ENCODE measurements at places on chromosomes 3 and 15. TPM values are rescaled to one million over a fixed set of nuclear protein-coding genes. Genes with fewer than 3 reads are reported as not detected.
A peak's percentile ranks its signal among the peaks of the same experiment; 100 is the strongest.

Gene ERC2
- 1.1 TPM for total RNA-seq

- no peak for DNase-seq
Measured at GRCh38 chr15:87736891-87737389, 519.6 kb downstream of the NTRK3 start.

Gene SOX14
- total RNA-seq = not detected

Gene KLHL40
- not detected for total RNA-seq

- no peak for DNase-seq
Measured at GRCh38 chr3:105362021-105362665, 4.6 kb upstream of the ALCAM start.

DNA sequence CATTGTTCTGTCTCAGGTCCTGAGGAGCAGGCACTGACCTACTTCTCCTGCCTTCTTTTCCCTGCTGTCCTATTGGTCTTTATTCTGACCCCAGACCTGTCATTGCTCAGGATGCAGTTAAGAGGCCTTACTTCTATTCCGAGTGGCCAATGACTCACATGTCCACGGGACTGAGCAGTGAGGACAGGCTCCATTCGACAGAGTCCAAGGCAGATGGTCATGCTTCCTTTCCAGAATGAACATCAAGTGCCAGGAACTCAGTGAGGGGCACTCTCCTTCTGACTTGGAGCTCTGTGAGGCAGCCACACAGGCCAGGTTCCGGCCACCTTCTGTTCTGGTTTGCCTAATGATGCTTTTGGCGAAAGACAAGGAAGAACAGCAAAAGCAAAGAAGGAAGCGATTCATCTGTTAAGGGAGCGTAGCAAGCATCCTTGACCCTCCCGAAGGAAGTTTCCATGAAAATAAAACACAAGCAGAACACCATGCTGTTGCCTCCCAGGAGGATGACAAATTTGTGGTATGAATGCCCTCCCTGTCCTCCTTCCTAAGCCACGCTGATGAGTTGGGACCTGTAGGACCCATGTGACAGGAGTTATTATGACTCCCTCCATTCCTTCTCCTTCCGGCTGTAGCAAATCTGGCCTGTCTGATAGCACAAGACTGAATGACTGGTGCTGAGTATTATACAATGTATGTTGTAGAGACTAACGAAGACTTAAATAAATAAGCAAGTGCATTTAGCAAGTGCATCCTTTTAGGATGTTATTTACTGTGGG is 14.4 kb upstream of the TPRG1 start:
- DNase-seq = no peak

DNA sequence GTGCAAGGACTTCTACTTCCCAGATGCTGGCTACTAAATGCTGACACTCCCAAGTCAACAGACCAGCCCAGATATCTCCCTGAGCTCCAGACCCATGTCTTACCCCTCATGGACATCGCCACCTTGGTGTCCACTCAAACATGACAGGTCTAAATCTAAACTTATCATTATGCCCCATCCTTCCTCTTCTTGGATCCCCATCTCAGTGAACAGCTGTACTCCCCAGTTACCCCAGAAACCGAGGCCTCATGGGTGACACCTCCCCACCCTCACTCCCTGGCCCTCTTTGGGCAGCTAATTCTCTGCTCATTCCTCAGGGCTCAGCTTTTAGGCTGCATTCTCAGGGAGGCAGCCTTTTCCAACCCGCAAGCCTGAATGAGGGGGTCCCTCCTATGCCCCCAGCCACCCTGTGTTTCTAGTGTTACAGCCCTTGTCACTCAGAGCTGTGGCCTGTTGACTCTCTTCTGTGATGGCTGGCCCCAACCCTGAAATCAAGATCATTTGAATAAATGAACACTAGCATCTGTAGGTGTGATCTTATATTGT is 5.4 kb downstream of the EHD4 start:
- DNase-seq = peak; percentile 38

DNA sequence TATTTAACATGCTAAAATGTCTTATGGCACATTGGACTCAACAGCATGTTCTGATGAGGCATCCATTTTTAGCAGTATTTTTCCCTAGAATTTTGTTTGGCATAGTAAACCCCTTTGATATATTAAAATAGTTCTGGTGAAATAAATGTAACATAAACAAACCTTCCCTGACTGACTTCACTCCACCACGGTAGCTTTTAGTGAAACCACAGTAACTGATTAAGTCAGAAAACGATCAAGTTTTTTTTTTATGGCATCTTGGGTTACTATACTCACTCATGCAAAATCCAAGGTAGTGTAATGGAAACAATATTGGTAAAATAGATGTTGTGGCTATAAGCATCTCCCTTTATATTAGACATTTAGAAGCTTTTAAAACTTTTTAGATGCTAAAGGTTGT is 2.8 kb downstream of the SERP1 start:
- no peak for DNase-seq

DNA sequence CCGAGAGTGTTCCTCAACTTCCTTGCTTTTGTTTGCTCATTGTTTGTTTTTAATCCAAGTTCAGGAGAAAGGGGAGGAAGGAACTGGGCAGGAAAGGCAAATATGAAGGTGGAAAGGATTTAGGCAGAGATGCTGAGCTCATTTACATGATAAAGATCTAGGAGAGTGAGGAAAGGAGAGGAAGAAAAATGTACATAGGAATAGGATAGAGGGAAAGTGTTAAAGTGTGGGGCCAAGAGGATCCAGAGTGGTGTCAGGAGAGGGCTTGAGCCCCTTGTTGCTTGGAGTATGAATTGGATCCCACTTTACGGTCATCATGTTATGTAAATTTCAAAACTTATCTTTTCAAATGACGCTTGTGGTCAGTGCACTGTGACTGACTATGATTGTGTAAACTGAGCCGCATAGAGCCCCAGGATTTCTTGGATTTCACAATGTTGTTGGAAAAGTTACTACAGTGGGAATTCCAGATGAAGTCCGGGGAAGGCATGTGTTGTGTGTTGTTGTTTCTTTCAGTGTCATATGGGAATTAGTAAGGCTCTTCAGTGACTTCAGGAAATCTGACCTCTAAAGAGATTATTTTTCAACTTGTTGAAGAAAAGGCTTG is 15.0 kb upstream of the PLD1 start:
- DNase-seq = no peak

DNA sequence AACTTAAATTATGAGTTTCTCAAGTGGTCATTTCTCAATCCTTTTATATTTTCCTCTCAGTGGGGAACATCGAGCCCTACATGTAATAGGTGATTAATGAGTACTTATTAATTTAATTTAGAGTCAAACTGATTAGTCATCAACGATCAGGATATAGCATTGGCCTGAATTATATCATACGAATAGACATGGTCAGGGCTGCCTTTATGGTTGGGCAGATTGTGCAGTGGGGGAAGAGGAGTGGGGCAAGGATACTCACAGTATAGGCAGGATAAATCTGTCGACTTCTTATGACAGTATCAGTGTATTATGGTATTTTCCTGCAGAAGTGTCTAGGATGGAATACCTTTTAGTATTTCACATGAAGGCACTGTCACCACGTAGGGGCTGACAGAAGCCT is 27.0 kb downstream of the C2CD4A start:
- DNase-seq = no peak

GRCh38 chr15:101536166-101536874 is 46.8 kb upstream of the PCSK6 start:
- peak; percentile 32 for DNase-seq

Gene GHSR
- not detected for total RNA-seq

DNA sequence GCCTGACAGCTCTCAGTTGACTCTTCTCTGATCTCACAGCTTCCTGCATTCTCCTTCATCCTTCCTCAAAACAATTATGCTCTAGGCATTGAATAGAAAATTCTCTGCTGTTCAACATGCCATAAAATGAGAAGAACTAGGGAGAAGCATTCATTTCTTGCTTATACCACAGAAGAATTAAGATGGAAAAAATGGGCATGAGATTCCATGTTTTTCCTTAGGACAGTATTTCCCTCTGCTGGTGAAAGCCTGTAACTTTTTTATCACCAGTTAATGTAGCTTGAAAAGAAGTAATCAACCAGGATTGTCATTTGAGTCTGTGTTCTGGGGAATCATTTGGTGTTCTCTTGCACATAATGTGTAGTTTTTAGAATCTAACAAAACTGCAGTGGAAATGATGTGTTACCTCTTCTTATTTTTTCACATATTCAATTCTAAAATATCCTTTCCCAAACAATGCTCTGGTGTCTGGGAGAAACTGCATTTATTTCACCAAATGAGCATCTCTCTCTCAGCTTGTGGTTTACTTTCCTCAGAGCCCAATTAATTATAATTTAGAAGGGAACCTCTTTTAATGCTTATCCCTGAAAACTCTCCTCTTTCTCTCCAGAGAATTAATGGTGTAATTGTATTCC is 92.8 kb upstream of the DCBLD2 start:
- no peak for DNase-seq

Gene WNT5A
- total RNA-seq = 152 TPM

Gene COLQ
- total RNA-seq = 6.1 TPM

Gene C3orf22
- not detected for total RNA-seq

Gene CYP1A2
- not detected for total RNA-seq

DNA sequence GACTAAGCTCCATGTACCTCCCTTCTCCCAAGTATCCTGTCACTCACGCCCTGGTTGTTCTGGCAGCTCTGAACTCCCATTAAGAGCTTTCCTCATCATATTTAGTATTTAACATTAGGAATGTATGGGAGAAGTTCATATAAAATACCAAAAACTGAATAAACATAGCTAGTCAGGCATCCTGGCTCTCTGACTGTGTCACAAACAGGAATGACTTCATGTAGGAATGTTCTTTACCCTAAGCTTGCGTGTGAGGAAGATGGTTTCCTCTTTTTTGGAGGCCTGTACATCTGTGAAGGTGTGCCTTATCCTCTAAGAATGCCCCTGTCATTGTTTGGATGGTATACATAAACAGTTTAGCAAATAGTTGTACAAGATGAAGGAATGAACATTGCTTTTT is 38.6 kb downstream of the SEMA6D start:
- DNase-seq = no peak

Gene WNT7A
- total RNA-seq = 1.4 TPM

- DNase-seq = no peak
Measured at GRCh38 chr3:69504232-69504631, 118.3 kb upstream of the FRMD4B start.

GRCh38 chr3:71849681-71850080 is 64.7 kb upstream of the PROK2 start:
- no peak for DNase-seq

- no peak for DNase-seq
Measured at GRCh38 chr3:165133188-165133899, 55.0 kb upstream of the SI start.

DNA sequence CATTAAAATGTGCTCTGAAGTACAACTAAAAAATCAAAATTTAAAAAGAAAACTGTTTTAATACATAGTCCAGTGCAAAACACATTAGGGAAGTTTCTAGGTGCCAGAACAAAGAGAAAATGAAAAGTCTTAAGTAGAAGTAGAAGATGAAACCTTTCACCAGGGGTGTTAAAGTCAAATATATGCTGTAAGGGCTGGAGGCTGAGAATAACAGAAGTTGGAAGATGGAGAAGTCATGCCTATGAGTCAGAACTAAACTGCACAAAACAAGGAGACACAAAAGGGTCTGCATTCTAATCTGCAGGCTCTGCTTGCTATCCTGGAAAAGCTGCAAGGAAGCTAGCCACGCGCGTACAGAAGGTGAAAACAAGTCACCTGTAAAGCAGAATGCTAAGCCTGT is 48.7 kb upstream of the CPB1 start:
- DNase-seq = no peak

- no peak for DNase-seq
Measured at GRCh38 chr3:66778777-66779176, 219.3 kb upstream of the KBTBD8 start.

- no peak for DNase-seq
Measured at GRCh38 chr3:191549357-191549756, 88.4 kb downstream of the PYDC2 start.

DNA sequence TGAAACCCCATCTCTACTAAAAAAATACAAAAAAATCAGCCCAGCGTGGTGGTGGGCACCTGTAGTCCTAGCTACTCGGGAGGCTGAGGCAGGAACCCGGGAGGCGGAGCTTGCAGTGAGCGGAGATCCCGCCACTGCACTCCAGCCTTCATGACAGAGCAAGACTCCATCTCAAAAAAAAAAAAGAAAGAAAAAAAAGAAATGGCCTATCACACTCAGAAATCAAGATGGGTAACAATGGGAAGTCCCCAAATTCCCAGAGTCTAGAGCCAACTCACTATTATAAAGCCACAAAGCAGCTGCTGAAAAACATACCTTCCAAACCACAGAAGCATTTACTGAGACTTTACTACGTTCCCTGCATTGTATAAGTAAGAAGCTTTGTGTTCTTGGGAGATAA is 7.5 kb downstream of the HDGFL3 start:
- DNase-seq = no peak

DNA sequence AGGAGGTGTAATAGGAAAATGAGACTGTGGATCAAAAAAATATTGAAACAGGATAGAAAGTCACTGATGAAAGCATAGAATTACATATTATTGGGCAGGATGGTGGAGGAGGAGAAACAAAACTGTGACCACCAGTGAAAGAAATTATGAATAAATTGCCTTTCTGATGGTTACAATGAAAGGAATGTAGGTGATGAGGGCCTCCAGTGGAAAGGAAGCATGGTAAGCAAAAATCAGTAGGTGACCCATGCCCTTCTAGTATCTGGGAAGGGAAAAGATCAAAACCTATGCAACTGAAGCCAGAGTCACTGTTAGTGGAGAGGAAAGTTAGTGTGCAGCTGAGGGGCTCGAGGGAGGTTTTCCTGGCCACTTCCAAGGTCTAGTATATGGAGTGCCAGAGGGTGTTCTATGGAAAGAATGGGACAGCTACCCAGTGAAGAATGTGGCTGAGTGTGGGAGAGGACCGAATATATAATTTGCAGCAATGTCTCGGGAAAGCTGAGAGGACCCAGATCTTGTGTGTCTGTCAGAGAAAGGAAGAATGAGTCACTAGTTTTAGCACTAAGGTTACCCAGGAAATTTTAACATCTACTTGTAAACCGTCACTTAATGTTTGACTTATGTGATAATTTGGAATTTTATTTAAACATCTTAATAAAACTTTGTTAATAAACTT is 146.2 kb downstream of the NFKBIZ start:
- no peak for DNase-seq

GRCh38 chr3:169556349-169556870 is 107.1 kb downstream of the MECOM start:
- no peak for DNase-seq
